Activated naive CD4-positive, alpha-beta T cell (primary cell): ENCODE measurements at places on chromosomes 7 and 10.

DNA sequence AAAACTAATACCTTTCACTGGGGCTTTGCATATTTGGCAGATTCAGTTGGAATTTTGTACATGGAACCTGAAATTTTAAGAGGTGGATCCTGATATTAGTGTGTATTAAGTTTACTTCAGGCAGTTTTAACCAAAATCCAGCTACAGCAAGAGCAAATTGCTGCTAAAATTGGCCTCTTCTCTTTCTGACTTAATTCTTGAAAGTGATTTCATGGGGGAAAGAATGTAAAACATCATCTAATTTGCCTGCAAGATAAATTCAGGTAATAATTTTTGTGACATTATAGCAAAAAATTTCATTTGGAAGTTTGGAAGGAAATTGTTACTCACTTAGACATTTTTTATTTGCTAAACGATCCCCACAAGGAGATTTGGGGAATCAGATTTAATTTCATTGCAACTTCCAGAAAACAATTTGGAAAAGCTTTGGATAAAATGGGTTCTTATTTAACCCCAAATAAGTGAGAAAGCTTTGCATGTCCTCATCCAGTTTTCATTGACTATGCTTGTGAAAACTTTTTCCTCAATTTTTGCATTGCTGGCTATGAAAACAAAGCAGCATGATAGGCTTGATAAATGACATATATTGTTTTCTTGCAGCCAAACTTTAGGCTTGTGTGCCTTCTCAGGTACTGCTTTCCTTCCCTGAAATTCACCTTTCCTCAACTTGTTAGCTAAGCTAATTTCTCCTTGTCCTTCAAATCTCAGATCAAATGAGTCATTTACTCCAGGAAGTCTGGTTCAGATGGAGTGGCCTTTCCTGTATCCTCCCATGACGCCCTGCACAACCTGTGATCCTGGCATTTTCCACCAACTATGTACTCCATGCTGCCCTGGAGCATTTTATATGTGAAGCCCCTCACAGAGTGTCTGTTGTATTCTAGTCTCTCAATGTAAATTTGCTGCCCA lies 27.4 kb upstream of the ZNF438 start:
- DNase-seq = no peak

DNA sequence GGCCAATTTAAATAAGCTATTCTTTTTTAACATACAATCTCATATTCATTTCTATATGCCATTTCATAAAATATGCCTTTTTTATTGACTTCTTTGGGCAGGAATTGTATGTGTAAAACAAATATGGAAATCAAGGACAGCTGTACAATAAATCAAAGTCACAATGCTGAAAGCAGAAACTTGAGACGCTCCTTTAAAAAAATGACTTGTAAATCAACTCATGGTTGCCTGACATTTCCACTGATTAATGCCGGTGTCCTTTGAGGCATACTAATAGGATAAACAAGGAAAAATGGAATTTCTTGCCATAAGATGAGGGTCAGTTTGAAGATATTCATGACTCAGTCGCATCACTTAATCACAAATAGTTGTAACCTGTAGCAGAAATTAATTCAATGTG lies 247.4 kb upstream of the TEX47 start:
- no peak for DNase-seq

DNA sequence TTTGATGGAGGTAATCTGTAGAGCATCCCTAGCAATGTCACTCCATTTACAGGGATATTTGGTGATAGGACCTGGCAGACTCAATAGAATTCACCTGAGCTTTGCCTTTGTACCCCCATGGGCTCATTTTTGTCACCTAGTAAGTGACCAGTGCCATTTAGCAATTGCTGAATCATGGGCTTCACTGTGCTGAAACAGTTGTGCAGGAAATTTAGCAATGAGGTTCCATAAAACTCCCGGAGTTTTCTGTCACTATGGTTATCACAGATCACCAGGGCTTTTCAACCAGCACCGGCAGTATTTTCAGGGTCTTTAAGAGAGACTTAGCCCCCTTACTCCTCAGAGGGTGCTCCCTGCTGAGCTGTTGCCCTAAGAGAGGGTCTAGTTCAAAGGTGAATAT lies 40.2 kb downstream of the FAS start:
- DNase-seq = no peak

GRCh38 chr7:153027210-153027609 lies 267.7 kb downstream of the ACTR3B start:
- DNase-seq = no peak

GRCh38 chr10:3867454-3868270 lies 82.7 kb upstream of the KLF6 start:
- no peak for DNase-seq

- DNase-seq = no peak
Measured at GRCh38 chr10:102604439-102604841, 39.8 kb upstream of the TRIM8 start.

DNA sequence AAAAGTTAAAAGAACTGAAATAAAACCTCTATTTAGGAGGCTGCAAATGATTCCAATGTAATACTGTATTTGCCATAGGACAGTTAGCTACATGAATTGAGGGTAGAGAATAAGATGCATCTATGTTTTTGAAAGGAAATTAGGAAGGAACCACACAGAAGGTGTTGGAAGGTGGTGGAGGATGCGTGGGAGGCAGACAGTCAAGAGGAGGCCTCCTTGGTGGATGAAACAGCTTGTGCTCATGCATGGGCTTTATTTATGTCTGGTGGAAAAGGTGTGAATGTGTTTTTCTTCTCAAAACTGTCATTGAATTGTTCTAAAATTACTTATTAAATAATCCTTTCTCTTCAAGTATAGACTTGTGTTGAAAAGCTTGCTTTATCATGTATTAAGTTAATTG lies 314.4 kb upstream of the NPSR1 start:
- DNase-seq = no peak

DNA sequence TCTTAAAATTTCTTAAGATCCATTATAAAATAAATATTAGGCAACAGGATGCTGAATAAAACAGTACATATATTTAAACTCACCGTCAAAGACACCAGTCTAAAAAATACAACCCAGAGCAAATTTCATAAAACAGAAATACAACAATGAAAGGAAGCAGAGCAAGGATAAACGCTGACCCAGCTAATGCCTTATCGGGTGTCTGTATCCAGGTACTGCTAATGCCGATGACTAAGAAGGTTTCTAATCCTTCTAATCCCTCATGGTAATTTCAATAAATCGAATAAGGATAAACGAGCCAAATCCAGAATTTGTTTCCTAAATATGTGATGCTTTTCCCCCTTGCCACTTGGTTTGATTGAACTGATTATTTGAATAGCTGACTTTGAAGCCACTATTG lies 1.7 kb downstream of the HYCC1 start:
- no peak for DNase-seq

GRCh38 chr7:119903085-119903484 lies 369.9 kb upstream of the KCND2 start:
- no peak for DNase-seq

- DNase-seq = no peak
Measured at GRCh38 chr10:102117391-102118159, 2.6 kb downstream of the LDB1 start.

GRCh38 chr10:58399410-58399809 lies 14.2 kb downstream of the TFAM start:
- DNase-seq = no peak

GRCh38 chr7:101677797-101678479 lies 48.8 kb upstream of the MYL10 start:
- DNase-seq = no peak

DNA sequence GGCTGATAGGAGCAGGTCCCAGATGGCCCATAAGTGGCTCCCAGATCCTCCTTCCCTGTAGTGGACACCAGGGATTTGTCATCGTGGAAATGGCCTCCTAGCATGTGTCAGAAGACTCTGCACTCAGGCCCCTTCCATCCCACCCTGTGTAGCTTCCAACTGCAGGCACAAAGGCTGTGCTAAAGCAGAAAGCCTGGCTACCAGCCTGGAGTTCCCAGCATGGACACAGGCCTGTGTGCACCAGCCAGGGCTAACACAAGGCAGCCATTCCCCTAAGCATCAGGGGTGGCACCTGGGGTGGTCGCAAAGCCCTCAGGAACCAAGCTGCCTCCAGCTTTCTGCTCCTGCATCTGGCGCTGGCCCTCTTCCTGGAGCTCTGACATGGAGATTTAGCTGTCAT lies 4.5 kb upstream of the CAMK2B start:
- no peak for DNase-seq

GRCh38 chr7:46239846-46240245 lies 318.8 kb upstream of the IGFBP3 start:
- DNase-seq = no peak

- no peak for DNase-seq
Measured at GRCh38 chr7:24049296-24049695, 234.7 kb upstream of the NPY start.

GRCh38 chr10:65570143-65571010 lies 1355.5 kb upstream of the LRRTM3 start:
- no peak for DNase-seq

- DNase-seq = no peak
Measured at GRCh38 chr7:7681936-7682329, 36.5 kb downstream of the RPA3 start.

GRCh38 chr10:135601-136464 lies 578 bp downstream of the ZMYND11 start:
- DNase-seq = peak; percentile 63

DNA sequence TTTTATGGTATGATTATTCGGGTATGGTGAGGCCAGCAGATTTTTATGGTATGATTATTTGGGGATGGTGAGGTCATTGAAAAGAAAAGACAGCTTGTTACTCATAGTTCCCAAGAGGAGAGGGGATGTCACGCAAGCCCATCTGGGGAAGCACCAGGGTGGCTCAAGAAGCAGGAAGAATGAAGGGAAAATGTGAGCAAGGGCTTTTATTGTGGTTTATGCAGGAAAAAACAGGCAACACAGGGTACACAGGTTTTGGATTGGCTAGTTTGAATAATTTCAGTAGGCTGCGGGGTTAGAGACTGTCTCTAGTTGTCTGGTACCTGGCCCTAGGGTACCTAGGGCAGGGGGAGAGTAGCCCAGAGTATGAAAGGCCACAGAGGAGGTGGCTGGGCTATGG lies 26.8 kb upstream of the DGKI start:
- DNase-seq = no peak

GRCh38 chr10:74671716-74672115 lies 154.7 kb upstream of the KAT6B start:
- no peak for DNase-seq

DNA sequence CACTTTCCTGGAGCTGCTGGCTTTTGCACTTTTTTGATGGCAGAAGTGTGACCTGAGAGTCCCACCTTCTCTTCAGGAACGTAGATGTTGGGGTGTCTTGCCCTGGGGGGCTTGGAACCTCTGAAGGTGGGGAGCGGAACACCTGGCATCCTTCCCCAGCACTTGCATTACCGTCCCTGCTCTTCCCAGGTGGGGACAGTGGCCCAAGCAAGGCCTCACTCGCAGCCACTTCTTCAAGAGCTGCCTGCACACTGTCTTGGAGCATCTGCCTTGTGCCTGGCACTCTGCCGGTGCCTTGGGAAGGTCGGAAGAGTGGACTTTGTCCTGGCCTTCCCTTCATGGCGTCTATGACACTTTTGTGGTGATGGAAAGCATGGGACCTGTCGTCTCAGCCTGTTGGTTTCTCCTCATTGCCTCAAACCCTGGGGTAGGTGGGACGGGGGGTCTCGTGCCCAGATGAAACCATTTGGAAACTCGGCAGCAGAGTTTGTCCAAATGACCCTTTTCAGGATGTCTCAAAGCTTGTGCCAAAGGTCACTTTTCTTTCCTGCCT lies 31.1 kb downstream of the PFKFB3 start:
- no peak for DNase-seq

DNA sequence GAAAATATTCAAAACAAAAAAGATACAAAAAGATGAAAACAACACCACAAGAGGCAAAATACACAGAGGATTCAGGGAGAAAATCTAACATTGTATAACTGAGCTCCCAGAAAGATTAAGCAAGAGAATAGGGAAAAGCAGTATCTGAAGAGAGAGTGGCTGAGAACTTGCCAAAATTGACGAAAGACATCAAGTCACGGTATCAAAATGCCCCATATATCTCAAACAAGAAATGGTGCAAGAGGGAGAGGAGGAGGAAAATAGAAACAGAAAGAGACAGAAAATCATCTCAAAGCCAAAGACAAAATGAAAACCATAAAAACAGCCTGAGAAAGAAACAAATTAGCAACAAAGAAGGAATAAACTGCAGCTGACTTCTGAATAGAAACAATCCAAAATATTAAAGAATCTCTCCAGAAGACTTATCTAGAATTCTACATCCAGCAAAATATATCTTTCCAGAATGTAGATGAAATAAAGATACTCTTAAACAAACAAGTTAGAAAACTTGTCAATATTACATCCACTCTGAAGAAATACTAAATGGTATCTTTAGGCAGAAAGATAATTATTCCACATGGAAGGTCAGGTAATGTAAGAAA lies 5.5 kb downstream of the USP6NL start:
- no peak for DNase-seq

GRCh38 chr10:16297642-16298041 lies 139.2 kb upstream of the PTER start:
- DNase-seq = no peak

GRCh38 chr10:95262763-95263518 lies 27.9 kb downstream of the PDLIM1 start:
- DNase-seq = no peak

DNA sequence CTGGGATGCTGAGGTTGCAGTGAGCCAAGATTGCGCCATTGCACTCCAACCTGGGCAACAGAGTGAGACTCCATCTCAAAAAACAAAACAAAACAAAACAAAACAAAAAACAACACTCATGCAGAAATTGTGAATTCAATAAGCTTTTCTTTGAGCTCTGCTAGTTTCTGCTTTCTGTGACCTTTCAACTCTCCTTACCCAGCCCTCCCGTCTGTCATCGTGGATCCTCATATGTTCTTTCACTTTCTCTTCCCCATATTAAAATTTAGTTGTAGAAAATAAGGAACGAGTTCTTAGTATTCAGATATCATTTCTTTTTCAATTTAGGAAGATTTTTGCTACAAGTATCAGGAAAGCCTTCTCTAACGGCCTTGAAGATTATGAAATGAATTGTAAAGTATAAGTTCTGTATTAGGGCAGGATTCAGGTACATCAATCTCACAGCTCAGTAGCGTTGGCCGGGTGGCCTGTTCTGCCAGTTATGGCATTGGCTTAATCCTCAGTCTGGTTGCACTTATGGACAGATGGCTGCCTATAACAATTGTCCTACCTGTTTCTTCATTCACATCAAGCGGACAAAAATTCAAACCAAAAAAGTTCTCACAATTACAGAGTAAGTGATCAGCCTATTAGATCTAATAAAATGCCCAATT lies 1167.0 kb downstream of the SORCS3 start:
- no peak for DNase-seq

GRCh38 chr7:131621652-131622051 lies 65.2 kb upstream of the PODXL start:
- DNase-seq = no peak

- no peak for DNase-seq
Measured at GRCh38 chr7:106313966-106314365, 29.2 kb upstream of the NAMPT start.

DNA sequence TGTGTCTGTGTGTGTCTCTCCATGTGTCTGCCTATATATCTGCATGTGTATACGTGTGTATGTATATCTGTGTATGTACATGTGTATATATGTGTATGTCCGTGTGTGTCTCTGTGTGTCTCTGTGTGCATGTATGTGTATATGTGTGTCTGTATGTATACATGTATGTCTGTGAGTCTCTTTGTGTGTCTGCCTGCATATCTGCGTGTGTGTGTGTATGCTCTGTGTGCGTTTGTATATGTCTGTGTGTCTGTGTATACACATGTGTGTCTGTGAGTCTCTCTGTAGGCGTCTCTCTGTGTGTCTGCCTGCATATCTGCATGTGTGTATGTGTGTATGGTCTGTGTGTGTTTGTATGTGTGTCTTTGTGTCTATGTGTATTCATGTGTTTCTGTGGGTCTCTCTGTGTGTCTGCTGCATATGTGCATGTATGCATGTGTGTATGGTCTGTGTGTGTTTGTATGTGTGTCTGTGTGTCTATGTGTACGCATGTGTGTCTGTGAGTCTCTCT lies 23.7 kb upstream of the KLF6 start:
- DNase-seq = no peak
